ENCODE measurements at places on chromosomes 5 and 9. TPM values are rescaled to one million over a fixed set of nuclear protein-coding genes. Genes with fewer than 3 reads are reported as not detected.

DNA sequence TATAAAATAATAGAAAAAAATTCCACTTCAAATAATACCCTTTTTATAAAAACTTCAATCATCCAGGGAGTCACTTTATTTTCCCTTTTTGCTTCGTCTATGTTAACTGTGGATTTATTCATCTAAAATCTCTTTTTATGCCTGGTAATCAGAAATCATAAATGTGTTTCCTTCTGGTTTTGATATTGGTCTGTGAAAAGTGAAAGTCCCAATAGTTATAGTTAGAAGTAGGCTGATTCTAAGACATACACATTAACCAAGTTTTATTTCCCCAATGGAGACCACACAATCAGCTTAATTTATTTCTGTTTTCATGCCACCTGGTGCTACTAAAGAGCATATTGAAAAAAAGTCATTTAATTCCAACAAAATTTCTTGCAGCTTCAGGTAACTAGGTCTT is 45.7 kb downstream of the ZNF474 start:
- no peak for DNase-seq

FYB1 gene
- total RNA-seq = not detected

DNA sequence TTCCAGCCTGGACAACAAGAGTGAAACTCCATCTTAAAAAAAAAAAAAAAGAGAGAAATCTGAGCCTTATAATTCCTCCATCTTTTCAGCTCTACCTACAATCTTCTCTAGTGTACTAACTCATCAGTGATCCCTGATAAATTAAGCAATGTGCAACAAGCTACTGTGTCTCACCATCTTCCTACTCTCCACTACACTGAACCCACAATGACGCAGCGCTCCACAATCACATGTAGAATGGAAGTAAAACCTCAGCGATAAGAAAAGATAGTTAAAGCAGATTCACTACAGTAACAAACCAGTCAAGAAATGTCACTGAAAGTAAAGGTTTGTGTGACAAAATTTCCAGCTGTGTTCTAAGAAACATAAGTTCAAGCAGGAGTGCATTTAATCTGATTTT is 13.5 kb downstream of the ABCA1 start:
- no peak for DNase-seq

GRCh38 chr5:17666726-17667235 is 32.5 kb downstream of the TAF11L14 start:
- no peak for DNase-seq

MVB12B gene
- 7.2 TPM for total RNA-seq

FBXL7 gene
- 8.4 TPM for total RNA-seq

DNA sequence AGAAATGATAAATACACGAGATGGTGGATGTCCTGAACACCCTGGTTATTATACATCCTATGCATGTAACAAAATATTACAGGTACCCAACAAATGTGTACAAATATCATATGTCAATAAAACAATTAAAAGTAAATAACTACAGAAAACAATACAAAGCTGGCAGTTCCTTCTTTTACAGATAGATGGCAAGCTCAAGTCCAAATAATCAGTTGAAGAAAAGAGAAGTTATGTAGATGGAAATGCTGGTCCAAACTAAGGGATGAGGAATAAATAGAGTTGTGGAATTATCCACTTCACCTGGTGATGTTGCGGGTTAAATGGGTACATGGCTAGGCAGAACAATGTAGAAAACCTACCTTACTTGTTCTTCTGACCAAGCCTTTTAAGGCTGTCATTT is 79.4 kb downstream of the PALM2AKAP2 start:
- DNase-seq = no peak

EPB41L4B gene
- total RNA-seq = 11.8 TPM

CDC20B gene
- total RNA-seq = not detected

DNA sequence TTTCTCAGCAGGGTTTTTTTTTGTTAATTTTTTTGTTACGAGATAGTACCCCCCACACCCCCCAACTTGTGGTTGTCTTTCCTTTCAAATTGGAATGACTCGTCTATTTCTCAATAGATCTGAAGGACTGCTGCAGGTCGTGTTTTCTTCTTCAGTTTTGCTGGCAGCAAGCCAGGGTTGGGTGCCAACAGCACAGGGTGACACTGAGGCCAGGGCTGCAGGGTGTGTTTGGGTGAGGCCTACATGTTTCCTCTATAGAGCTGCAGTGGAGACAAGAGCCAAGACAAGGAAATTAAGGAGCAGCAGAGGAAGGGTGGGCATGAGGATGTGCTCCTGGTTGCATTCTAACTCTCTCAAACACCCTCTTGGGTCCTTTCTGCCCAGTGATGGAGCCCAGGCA is 52.2 kb downstream of the NXNL2 start:
- no peak for DNase-seq

CDH9 gene
- total RNA-seq = 0.90 TPM

- DNase-seq = no peak
These were observed 6.4 kb downstream of the NOP16 start for GRCh38 chr5:176381979-176382378.

DNA sequence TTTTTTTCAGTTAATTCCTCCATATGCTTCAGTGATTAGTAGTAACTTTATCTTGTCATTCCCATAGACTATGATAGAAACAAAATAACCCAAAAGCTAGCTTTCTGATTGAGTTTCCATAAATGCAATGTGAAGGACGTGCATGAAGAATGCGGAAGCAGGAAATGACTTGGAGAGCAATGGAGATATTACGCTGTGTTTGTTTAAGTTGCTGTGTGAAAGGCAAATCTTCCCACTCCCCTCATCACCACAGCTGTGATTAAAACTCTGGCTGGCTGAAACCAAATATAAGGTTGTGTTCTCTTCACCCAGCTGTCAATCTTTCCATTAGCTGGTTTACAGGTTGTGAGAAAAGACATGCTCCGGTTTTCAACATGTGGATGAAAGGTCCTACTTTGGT is 83.9 kb downstream of the NR2F1-AS1 start:
- DNase-seq = no peak
